ENCODE measurements at places on chromosomes 1 and 21. TPM values are rescaled to one million over a fixed set of nuclear protein-coding genes. Genes with fewer than 3 reads are reported as not detected.

The SYNC gene
- total RNA-seq, result not detected

The AKR7A2 gene
- total RNA-seq, result 37.7 TPM

The DMAP1 gene
- 36.9 TPM for total RNA-seq

The RGS7 gene
- not detected for total RNA-seq

The FMN2 gene
- not detected for total RNA-seq

The C4BPA gene
- not detected for total RNA-seq

The RRP1B gene
- total RNA-seq, result 81.8 TPM

The RPE65 gene
- total RNA-seq, result not detected

The VHLL gene
- total RNA-seq, result not detected

The FOXJ3 gene
- 57.9 TPM for total RNA-seq

The SYPL2 gene
- total RNA-seq, result not detected

The CFAP141 gene
- total RNA-seq, result not detected

The CRYZL1 gene
- 31.7 TPM for total RNA-seq

The F5 gene
- 0.55 TPM for total RNA-seq

The BCL2L15 gene
- total RNA-seq, result 1.3 TPM

The HFM1 gene
- not detected for total RNA-seq

The NGF gene
- not detected for total RNA-seq

The WDR4 gene
- 28.5 TPM for total RNA-seq

The SNRNP40 gene
- 107 TPM for total RNA-seq

The SVBP gene
- 8.4 TPM for total RNA-seq

The OR2G6 gene
- not detected for total RNA-seq

The SPRR1B gene
- total RNA-seq, result not detected

The FYB2 gene
- not detected for total RNA-seq

The KIAA1614 gene
- total RNA-seq, result 0.67 TPM

The CFAP45 gene
- 0.38 TPM for total RNA-seq
